ENCODE measurements at places on chromosomes 1 and 21.

GRCh38 chr1:89760496-89760895 is 60.3 kb upstream of the LRRC8D start:
- no peak for DNase-seq

- DNase-seq: peak; percentile 93
Observed at GRCh38 chr1:246492611-246493245, 14.4 kb downstream of the SMYD3 start.

DNA sequence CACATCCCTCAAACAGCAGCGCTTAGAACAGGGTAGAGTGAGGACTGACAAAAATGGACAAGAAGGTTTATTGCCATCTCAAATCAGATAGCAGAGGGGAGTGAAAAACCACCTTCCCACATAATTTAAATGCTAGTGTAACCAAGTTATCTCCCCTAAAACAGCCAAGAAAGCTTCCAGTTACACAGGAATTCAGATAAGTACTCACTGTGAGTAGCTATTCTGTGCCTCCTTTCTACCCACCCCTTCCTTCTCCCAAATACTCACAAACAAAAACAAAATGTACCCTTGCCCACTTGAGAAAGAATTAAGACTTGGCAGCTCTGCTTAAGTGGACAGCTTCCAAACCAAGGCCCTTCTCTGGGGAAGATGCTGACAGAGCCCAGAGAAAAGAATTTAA is 9.1 kb downstream of the OTUD7B start:
- DNase-seq: no peak

DNA sequence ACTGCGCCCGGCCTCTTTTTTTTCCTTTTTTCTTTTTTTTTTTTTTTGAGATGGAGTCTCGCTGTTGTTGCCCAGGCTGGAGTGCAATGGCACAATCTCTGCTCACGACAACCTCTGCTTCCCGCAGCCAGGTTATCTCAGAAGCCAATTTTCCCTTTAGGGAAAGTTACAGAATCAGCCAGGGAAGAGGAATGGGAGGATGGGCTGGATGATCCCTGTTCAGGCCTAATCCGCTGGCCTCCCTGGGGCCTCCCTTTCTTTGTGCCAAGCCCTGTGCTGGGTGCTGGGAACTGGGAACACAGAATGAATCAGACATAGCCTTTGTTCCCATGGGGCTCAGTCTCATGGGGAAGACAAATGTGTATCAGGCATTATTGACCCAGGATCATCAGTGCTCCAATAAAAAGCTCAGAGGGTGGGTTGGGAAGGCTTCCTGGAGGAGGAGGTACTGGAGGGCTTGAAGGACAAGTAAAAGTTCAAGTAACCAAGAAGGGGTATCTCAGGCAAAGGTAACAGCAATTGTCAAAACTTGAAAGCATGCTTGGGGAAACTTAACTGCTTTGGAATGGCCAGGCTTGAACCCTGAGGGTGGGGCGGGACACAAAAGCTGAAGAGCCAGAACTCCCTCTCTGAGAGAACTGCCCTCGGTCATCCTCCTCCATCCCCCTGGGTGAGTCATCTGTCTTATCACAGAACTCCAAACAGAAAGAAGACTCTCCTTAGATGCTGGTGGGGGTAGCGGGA is 14.3 kb downstream of the ECHDC2 start:
- no peak for DNase-seq

- DNase-seq: no peak
Observed at GRCh38 chr21:34579411-34579810, 35.5 kb downstream of the RCAN1 start.

- DNase-seq: peak; percentile 6
Observed at GRCh38 chr1:245858022-245858721, 648.9 kb downstream of the SMYD3 start.

GRCh38 chr1:62628506-62628905 is 31.2 kb downstream of the ANGPTL3 start:
- DNase-seq: no peak

DNA sequence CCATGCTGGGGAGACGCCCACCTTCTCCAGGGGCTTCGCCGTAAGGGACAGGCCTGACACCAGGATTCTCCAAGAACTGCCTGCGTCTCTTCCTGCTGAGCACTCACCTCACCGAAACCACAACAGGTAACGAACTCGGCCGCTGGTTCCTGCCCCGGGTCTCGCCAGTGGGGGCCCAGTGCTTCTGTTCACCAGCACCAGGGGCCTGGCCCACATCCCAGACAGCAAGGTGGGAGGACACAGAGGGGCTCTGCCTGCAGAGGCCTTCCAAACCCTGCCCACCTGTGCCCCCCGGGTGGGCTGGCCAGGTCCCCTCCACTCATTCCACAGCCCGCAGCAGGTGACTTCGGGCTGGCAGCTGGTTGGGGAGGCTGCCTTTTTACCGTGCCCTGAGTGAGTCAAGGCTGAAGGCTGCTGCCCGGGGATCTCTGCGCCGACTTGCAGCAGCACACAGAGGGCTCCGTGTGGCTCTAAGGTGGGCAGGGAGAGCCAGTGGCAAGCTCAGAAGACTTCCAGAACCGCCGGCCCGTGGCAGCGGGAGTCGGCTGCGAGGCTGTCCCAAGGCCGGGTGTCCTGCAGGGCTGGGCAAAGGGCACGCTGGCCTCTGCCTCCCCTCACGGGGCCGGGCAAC is 14.7 kb upstream of the COL18A1 start:
- no peak for DNase-seq

- DNase-seq: no peak
Observed at GRCh38 chr1:53526451-53527101, 67.4 kb downstream of the DMRTB1 start.

Data from NCI-H82 (cell line).